Activated naive CD8-positive, alpha-beta T cell treated with anti-CD3 and anti-CD28 coated beads, Interleukin-2, amount 10 ng/mL, durations not matched to agents 7 days and 5 days (primary cell): ENCODE measurements at places on chromosomes 13 and 19. TPM values are rescaled to one million over a fixed set of nuclear protein-coding genes. Genes with fewer than 3 reads are reported as not detected.
A peak's percentile ranks its signal among the peaks of the same experiment; 100 is the strongest.

The VSTM1 gene
- total RNA-seq = not detected

The SLC25A41 gene
- total RNA-seq = 1.0 TPM

The CD177 gene
- total RNA-seq = not detected

The CCDC169 gene
- total RNA-seq = not detected

The SCEL gene
- not detected for total RNA-seq

The TBXA2R gene
- 1.7 TPM for total RNA-seq

DNA sequence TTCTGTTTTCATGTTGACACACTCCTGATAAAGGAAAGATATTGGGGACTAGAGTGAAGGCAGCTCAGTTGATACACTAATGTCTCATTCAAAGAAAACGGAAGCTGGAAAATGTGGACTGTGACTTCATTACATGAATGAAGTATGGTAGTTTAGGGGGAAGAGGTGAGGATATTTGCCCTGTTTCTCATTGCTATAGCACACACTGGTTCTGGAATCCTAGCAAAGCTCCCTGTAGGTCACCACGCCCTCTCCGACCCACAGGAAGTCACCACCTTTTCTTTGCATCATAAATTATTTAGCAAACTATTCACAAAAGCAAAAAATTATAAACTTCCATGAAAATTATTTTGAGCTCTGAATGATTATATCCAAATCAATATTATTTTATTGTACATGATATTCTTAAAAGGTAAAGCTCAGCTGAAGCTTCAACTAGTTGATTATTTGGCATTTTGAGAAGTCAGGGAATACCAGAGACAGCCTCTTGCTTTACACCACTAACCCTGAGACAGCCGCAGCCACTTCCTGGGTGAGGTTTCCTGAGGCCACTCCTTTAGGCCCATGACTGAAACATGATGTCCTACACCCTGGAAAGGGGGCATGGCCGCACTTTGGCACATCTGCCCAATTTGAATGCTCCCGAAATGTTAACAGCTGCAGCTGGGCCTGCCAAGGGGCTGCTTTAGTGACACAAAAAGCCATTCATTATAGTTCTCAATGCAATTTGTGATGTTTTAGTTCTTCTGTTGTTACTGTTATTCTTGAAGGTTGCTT lies 50.0 kb upstream of the WDFY2 start:
- H3K36me3 ChIP-seq = peaks cover 17% of the 10 kb centered on the region
- H3K4me1 ChIP-seq = peaks cover 29% of the 10 kb centered on the region
- peak overlapping the region; percentile 55 for H3K4me3 ChIP-seq
- peak overlapping the region; percentile 1 for H3K27ac ChIP-seq
- no peaks in the 10 kb centered on the region for H3K27me3 ChIP-seq
- peak; percentile 69 for DNase-seq

- no peaks in the 10 kb centered on the region for H3K36me3 ChIP-seq
- DNase-seq = no peak
- H3K27ac ChIP-seq = no peak overlapping the region
- no peaks in the 10 kb centered on the region for H3K27me3 ChIP-seq
Measured at GRCh38 chr13:83815598-83815997, 66.7 kb downstream of the SLITRK1 start.

GRCh38 chr13:43072394-43072793 lies 49.0 kb downstream of the DNAJC15 start:
- H3K36me3 ChIP-seq = peaks cover 21% of the 10 kb centered on the region
- no peak overlapping the region for H3K4me3 ChIP-seq
- no peak overlapping the region for H3K27ac ChIP-seq
- DNase-seq = no peak

- no peak for DNase-seq
- peaks cover 3% of the 10 kb centered on the region for H3K27me3 ChIP-seq
- H3K27ac ChIP-seq = no peak overlapping the region
- no peak overlapping the region for H3K4me3 ChIP-seq
- H3K4me1 ChIP-seq = peaks cover 10% of the 10 kb centered on the region
- H3K36me3 ChIP-seq = peaks cover 15% of the 10 kb centered on the region
Measured at GRCh38 chr13:51525567-51526167, 58.6 kb upstream of the WDFY2 start.

- H3K27me3 ChIP-seq = no peaks in the 10 kb centered on the region
- no peak overlapping the region for H3K4me3 ChIP-seq
- DNase-seq = no peak
- peaks cover 3% of the 10 kb centered on the region for H3K36me3 ChIP-seq
- peaks cover 35% of the 10 kb centered on the region for H3K4me1 ChIP-seq
Measured at GRCh38 chr13:79386125-79386826, 19.8 kb downstream of the RBM26 start.

GRCh38 chr13:100842136-100842535 lies 167.5 kb upstream of the TMTC4 start:
- no peaks in the 10 kb centered on the region for H3K36me3 ChIP-seq
- no peaks in the 10 kb centered on the region for H3K4me1 ChIP-seq
- no peak overlapping the region for H3K27ac ChIP-seq
- no peaks in the 10 kb centered on the region for H3K27me3 ChIP-seq
- H3K4me3 ChIP-seq = no peak overlapping the region

DNA sequence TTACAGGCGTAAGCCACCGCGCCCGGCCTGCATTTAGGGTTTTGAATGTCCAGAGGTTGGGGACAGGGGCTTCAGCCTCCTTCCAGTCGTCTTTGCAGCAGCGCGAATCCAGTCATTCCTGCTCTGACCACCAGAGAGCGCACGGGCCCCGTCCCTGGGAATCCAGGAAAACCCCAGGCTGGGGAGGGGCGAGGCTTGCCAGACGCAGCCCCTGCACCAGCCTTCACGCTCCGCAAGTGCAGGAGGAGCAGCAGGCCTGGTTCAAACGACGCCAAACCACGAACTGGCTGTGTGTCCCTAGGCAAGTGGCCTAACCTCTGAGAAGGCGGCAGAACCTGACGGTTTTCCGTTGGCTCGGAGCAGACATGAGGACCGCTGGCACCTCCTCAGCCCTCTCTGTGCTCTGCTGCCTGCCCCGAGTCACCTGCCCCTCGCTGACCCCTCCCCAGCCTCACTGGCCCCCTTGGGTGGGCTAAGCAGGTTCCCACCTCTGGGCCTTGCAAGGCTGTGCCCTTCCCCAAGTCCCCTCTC lies 2.0 kb upstream of the RNF126 start:
- H3K27ac ChIP-seq = peak overlapping the region; percentile 85
- H3K4me3 ChIP-seq = peak overlapping the region; percentile 45
- peak; percentile 79 for DNase-seq
- peaks cover 13% of the 10 kb centered on the region for H3K27me3 ChIP-seq
- H3K4me1 ChIP-seq = peaks cover 16% of the 10 kb centered on the region
- peaks cover 6% of the 10 kb centered on the region for H3K36me3 ChIP-seq

DNA sequence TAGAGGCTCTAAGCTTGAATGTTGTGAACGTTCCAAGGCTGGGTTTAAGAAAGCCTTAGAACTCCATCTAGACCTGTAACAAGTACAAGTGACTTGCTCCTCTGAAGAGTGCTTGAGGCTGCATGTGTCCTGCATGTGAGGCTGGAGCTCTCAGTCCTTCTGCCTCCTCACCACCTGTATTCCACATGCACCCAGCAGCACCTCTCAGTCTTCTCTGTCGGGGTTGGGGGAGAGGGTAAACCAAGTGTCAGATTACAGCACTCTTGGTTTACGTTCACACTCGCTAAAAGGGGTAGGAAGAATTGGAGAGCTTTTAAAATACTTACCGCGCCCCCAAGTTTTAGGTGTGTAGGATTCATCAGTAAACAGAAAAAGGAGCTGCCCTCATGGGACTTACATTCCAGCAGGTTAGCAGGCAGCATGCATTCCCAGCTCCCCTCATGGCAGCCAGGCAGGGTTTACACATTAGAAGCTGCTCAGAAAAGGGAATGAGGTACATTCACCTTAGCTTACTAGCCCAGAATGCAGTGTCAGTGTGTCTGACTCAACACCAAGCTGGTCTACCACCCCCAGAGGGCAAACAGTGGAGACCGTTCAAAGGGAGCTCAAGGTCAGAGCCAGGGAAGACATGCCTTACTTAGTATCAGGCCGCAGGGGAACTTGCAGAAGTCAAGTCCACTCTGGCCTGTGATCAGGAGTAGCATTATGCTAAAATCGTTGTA lies 248.1 kb downstream of the PCCA start:
- no peak overlapping the region for H3K4me3 ChIP-seq
- no peak for DNase-seq

DNA sequence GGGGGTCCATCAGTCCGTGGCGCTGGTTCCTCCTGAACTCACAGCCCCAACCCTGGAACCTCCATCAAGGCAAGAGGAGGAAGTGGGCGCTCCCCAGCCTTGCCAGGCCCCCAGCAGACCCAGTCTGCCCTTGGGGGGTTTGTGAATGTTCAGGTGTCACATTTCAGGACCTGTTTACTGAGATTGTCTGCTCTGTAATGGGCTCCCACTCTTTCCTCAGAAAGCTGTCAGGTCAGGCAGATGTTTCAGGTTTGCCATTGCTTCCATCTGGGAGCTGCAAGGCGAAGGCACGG lies 29.4 kb downstream of the TSSK6 start:
- peak overlapping the region; percentile 81 for H3K27ac ChIP-seq
- no peak overlapping the region for H3K4me3 ChIP-seq

GRCh38 chr19:49196527-49197240 lies 39.1 kb downstream of the TRPM4 start:
- no peaks in the 10 kb centered on the region for H3K36me3 ChIP-seq
- no peak overlapping the region for H3K4me3 ChIP-seq
- H3K27ac ChIP-seq = no peak overlapping the region
- H3K27me3 ChIP-seq = peaks cover 10% of the 10 kb centered on the region
- H3K4me1 ChIP-seq = peaks cover 2% of the 10 kb centered on the region

DNA sequence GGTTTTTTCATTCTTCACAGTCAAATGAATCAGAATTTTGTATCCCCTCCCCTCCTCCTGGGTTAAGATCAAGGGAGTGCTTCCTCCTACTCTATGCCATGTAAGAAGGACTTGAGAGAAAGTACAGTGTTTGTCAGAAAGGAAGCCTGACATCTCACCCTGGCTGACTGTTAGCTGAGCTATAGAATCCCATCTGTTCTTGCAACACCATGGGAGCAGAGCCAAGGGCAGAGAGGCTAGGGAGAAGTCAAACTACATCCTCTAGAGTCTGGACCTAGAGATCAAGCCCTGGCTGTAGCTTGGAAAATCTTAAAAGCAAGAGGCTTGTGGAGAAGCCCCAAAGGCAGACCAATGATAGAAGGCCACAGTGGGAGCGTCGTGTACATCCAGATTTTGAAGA lies 145.9 kb downstream of the OLFM4 start:
- no peaks in the 10 kb centered on the region for H3K36me3 ChIP-seq
- H3K27ac ChIP-seq = no peak overlapping the region
- H3K4me3 ChIP-seq = no peak overlapping the region

DNA sequence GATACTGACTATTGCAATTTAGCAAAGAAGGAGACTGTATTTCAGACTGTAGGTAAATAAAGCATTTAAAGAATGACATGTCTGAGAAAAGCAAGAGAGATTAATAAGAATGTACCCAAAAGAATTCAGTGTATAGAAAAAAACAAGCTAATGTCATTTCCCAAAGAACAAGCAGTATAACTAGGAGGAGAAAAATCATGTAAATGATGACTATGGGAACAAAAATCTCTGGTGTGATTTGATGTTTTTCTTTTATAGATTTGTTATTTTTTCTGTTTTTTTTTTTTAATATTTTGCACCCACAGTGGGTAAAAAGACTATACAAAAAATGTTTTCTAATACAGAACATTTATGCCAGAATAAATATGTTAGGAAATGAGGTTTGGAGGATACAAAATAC lies 801.0 kb downstream of the PCDH9 start:
- H3K27me3 ChIP-seq = no peaks in the 10 kb centered on the region
- H3K27ac ChIP-seq = no peak overlapping the region
- no peaks in the 10 kb centered on the region for H3K36me3 ChIP-seq
- H3K4me1 ChIP-seq = no peaks in the 10 kb centered on the region
- H3K4me3 ChIP-seq = no peak overlapping the region

- H3K27ac ChIP-seq = no peak overlapping the region
- peaks cover 2% of the 10 kb centered on the region for H3K36me3 ChIP-seq
- H3K4me3 ChIP-seq = no peak overlapping the region
- DNase-seq = no peak
- H3K27me3 ChIP-seq = peaks cover 19% of the 10 kb centered on the region
Measured at GRCh38 chr13:42001580-42001979, 40.7 kb upstream of the VWA8 start.
